Stimulated activated CD4-positive, alpha-beta T cell treated with anti-CD3 and anti-CD28 coated beads, Interleukin-1b, Interleukin-23, amount 100 ng/mL, for 4 hours (primary cell): ENCODE measurements at places on chromosomes 5 and 9.
A peak's percentile ranks its signal among the peaks of the same experiment; 100 is the strongest.

DNA sequence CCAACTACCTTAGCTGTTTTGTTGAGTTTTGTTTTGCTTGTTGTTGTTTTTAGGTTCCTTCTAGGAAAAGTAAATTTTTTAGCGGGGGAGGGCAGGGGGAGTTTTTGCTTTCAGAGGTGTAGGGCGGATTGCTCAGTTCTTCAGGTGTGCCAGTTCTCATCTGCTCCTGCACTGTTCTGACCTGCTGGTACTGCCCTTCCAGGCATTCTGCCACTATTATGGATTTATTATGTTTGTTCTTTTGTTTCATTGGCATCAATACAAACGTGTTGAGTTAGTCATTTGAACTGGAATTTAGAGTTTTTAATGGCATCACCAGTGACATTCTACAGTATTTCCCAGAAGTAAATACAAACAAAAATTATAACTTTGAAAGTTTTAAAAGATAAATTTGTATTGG lies 26.0 kb downstream of the ERCC6L2 start:
- DNase-seq = no peak

DNA sequence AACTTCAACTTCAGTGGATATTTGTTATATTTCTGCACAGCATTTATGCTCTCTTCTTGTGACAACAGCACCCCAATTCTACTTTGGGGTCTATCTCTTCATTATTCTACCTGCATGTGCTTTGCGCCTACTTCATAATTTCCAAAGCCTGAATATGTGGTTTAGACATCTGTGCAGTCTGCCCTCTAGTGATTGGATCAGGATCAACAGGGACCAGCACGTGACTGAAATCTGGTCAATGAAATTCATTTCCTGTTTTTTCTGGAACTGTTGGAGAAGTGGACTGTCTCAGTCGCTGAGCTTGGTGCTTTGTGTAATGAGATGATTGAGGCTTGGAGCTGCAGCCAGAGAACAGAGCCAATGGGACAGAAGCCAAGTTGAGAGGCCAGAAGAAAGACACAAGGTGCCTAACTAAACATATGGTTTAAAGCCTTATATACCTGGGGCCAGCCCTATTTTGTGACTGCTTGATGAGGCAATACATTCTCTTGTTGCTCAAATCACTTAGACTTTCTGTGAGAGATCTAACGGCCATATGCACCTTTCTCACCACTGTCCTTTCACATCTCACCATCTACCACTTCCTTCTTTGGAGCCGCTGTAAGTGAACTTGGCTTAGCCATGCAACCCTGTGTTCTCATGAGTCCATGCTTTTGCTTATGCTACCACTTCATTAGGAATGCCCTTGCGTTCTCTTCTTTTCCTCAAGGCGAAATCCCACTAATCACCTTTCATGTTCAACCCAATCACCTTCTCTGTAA lies 68.8 kb upstream of the PPP2R2B start:
- DNase-seq = no peak

GRCh38 chr9:11092974-11093373 lies 480.2 kb upstream of the PTPRD start:
- DNase-seq = no peak

- DNase-seq = peak; percentile 3
Measured at GRCh38 chr9:77977210-77977611, 54.4 kb downstream of the GNAQ start.

DNA sequence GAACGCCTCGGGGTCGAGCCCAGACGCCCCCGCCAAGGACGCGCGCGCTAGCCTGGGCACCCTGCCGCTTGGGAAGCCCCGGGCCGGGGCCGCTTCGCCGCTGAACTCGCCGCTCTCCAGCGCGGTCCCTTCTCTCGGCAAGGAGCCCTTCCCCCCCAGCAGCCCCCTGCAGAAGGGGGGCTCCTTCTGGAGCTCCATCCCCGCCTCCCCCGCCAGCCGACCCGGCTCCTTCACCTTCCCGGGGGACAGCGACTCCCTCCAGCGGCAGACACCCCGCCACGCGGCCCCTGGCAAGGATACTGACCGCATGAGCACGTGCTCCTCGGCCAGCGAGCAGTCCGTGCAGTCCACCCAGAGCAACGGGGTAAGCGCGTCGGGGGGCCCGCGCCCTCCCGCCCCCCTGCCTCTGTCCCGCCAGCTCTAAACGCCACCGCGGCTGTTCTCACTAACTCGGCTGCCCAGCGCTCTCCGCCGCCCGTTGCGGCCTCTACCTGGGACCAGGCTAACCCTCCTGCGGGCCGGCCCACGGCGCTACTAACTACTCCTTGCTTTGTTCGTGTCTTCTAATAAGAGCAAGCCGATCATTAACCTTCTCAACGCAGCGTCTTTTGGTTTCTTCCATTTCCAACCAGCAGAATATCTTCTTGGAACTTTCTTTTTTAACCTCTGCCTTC lies 93.6 kb upstream of the OTULINL start:
- DNase-seq = no peak

- no peak for DNase-seq
Measured at GRCh38 chr5:169122951-169123350, 178.0 kb downstream of the SLIT3 start.

DNA sequence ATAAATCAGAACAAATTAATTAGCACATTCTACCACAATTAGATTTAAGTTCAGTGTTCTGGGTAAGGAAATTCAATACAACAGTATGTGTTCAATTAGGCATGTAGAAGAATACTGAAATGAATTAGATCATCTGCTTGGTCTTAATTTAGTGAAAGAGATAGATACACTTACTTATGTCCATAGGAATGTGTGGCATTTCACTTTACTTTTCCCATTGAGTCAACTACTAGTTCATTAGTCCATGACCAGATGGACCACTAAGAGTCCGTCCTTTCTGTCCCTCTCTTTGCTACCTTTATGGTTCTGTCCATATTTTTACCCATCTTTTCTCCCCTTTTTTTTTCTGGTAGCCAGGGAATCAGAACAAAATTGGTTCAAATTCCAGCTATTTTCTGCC lies 276.9 kb downstream of the OSTF1 start:
- DNase-seq = no peak

GRCh38 chr9:38295764-38296163 lies 96.7 kb upstream of the ALDH1B1 start:
- no peak for DNase-seq

DNA sequence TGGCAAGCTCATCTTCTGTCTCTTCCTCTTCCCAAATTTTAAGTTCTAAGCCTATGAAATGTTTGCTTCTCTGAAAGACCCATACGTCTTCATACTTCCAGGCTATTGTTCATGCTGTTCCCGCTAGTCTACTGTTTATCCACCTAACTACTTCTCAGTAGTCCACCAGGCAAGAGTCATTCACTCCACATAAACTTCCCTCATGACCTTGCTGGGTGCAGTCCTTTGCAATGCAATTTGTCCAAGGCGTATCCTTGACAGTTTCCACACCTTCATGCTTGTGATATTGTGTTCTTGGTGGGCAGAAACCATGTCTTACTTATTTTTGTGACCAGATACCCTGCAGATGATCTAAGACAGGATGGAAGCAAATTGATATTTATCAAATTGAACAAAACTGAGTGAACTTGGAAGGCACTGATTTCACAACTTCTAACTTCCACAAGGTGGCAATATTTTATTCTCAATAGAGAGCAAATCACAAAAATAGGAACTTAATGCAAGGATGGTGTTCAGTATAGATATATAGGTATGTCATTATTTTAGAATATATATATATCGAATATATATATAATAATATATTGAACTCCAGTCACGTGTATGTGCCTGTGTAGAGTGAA lies 30.3 kb downstream of the TYRP1 start:
- no peak for DNase-seq
